Uterus (tissue), 4 donors: ENCODE measurements at places on chromosomes 4 and X.
A peak's percentile ranks its signal among the peaks of the same experiment; 100 is the strongest.

DNA sequence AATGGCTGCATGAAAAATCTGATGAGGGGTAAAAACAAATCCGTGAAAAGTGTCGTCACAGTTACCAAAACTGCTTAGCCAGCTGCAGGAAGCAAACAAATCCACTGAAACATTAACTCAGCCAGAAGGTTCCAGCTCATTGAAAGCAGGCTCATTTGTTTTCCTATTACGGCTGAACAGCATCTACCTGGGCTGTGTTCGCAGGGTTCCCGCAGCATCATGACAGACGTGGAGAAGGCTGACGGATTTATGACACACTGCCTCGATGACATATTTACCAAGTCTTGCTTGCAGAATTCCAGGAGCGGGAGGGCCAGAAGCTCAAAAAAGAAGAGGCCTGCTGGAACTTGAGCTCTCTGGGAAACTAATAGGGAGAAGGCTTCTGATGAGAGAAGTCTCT, 781.1 kb downstream of the RAB28 start:
- DNase-seq: no peak

GRCh38 chr4:7841894-7842293, 97.8 kb downstream of the AFAP1 start:
- DNase-seq: no peak

GRCh38 chr4:126799971-126800574, 832.7 kb upstream of the INTU start:
- no peak for DNase-seq

DNA sequence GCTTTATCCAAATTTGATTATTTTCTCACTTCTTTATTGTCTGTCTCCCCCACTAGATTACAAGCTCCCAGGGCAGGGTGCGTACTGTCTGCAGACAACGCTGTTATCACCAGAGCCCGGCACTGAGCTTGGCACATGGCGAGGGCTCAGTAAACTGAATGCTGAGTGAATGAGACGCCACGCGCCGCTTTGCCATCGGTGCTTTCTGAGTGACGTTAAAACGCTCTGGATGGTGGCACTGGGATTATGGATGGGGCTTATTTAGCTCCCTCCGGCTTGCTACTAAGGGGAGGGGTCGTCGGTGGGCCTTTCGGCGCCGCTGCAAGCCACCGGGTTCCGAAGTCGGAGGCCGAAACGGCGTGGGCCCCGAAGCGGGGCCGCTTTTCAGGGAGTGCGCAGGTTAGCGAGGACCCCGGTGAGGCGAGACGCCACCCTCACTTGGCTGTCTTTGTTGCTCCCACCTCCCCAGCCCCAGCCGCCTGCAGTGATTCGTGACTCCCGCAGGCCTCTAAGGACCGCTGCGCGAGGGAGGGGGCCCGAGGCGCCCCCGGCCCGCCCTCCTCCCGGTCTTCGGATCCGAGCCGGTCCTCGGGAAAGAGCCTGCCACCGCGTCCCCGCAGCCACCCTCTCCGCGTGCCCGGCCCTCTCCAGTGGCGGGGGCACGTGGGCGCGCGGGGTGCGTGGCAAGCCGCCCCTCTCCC, 569 bp upstream of the FHL1 start:
- DNase-seq: peak; percentile 39

GRCh38 chr4:163623787-163624186, 129.3 kb downstream of the TMA16 start:
- DNase-seq: no peak

DNA sequence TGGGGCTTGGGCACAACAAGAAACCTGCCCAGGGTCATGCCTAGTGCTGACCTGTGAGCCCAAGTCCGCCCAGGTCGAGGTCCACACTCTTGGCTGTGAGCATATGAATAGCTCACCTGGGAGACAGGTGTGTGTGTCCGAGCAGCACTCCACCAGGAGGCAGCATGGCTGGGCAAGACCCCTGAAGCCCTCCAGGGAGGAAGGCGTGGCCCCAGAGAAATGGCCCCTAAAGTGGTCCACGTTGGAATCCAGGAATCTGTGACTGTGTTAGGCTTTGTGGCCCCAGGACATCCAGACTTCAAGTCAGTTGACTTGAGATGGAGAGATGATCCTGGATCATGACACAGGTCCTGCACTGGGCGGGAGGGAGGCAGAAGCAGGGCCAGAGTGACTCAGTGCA, 138.8 kb downstream of the CPZ start:
- no peak for DNase-seq

DNA sequence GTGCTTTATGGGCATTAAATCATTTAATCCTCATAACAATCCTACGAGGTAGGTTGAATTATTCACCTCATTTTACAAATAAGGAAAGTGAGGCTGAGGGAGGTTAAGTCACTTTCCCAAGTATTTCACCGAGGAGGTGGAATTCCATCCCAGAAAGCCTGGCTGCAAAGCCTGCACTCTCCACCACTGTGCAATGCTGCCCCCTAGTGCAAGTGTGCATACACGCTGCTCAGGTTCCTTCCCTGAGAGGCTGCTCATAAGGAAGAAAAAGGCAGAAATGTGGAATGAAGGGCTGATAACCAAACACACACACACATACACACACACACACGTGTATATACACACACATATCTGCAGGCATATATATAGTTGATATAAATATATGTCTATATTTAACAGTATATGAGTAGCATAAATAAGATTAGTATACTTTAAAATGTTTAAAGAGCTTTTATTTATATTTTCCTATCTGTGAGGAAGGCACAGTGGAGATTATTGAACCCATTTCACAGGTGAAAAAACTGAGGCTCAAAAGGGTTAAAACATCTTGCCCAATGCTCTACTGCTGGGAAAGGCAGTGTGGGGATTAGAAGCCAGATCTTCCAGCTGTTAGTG, 714.5 kb upstream of the TENM3 start:
- no peak for DNase-seq
